ENCODE measurements at places on chromosomes 12 and 14.
A peak's percentile ranks its signal among the peaks of the same experiment; 100 is the strongest.

DNA sequence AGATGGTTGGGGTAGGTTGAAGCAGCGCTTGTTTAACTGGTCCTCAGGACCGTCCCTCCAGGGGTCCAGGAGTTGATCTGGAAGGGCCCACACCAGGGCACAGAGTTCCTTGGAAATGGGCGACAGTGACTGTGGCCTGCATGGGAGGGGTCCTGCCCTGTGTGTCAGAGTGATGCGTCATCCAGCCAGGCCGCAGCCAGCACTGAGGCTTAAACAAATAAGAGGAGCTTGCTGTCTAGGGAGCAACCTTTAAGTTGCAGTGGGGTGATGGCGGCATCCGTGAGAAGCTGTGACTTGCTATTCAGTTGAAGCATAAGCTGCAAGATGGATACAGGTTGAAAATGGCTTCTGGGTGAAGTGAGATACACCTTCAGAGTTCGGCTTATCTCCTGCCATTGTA, 20.2 kb downstream of the DCAF4 start:
- no peak for DNase-seq

GRCh38 chr12:122935318-122935717, 30.9 kb downstream of the ABCB9 start:
- no peak for DNase-seq

DNA sequence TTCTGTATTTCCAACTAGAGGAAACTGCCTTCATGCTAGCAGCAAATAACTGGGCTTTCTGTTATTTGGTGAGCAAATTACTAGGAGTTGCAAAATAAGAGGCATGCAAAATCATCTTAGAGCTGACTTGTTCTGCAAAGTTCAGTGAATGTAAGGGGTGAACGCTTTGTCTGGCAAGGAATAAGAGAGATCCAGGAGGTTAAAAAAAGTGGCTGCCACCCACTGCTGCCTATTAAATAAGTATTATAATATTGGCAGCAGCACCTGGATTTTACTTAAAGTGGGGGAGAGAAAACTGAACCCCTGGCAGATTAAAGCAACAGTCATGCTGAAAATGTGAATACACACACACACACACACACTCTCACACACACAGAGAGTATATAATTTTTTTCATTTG, 557.0 kb downstream of the FLRT2 start:
- no peak for DNase-seq

- no peak for DNase-seq
Observed at GRCh38 chr14:23370221-23370620, 2.4 kb upstream of the IL25 start.

DNA sequence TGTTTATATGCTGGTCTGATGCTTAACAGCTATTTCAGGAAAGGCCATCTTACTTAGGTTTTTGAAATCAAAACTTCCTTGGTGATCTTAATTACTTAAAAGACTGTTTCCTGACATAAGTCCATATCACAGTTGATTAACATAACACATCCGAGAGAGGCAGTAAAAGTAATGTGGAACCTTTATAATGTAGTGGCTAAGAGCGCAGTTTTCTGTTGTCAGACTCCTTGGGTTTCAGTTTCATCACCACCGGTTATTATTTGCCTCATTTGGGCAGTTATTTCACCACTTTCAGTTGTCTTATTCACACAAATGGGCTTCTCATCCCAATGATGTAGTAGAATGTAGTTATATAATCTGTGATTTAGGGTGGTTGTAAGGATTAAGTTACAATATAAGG, 30.9 kb downstream of the TBC1D15 start:
- no peak for DNase-seq

DNA sequence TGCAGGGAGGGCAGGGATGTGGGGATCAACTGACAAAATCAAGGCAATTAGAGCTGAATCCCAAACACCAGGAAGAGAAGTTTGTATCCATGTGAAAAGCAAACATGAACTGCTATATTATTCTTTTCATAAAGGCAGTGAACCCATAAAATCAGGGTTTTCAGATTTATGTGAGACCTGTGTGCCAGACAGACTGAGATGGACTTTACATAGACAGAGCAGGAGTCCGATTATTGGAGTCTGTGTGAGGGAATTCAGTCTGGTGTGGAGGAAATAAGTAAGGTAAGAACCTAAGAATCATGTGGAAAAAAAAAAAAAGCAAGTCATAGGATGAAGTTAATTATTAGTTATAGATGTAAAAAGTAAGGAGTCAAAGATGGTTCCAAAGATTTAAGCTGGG, 45.1 kb upstream of the SYCP3 start:
- no peak for DNase-seq

GRCh38 chr14:71726580-71727021, 205.6 kb upstream of the RGS6 start:
- no peak for DNase-seq

GRCh38 chr14:98949051-98949450, 322.9 kb downstream of the BCL11B start:
- no peak for DNase-seq

- no peak for DNase-seq
Observed at GRCh38 chr12:43856972-43857371, 21.1 kb downstream of the TMEM117 start.

- DNase-seq = no peak
Observed at GRCh38 chr14:91277546-91278382, 33.3 kb upstream of the GPR68 start.

- DNase-seq = peak; percentile 20
Observed at GRCh38 chr14:21768116-21768874, 94.7 kb upstream of the OR4E1 start.

DNA sequence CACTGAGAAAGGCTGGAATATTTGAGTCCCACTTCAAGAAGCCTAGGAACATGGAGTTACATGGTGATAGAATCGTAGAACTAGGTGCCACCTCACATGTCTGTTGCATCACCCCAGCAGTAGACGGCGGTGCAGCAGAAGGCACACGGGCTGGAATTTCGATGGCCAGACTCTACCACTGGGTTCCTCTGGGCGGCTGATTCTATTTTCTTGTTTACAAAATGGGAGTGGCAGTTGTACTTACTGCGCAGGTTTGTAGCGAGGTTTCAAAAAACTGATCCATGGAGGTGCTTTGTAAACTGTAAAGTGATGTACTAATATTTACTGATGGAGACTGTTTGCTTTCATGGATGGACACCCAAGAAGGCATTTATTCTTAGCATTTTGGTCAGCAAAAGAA, 45.7 kb downstream of the WDR20 start:
- DNase-seq = peak; percentile 87

DNA sequence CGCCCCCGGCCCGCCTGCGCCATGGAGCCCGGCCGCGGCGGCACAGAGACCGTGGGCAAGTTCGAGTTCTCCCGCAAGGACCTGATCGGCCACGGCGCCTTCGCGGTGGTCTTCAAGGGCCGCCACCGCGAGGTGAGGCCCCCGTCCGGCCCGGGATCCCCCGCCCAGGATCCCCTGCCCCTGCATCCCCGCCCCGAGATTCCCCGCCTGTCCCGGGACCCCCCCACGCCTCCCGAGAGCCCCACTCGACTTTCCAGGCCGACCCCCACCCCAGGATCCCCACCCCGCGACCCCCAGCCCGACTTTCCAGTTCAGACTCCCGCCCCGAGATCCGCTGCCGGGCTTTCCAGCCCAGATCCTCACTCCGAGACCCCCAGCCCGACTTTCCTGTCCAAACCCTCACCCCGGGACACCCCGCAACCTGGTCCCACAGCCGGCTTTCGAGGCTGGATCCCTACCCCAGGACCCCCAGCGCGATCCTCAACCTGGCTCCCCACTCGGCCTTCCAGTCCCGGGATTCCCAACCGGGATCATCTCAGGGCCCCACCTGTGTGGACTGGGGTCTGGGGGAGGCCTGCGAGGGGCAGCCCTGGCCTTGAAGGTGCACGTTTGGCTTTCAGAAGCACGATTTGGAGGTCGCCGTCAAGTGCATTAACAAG, 688 bp downstream of the ULK1 start:
- no peak for DNase-seq

DNA sequence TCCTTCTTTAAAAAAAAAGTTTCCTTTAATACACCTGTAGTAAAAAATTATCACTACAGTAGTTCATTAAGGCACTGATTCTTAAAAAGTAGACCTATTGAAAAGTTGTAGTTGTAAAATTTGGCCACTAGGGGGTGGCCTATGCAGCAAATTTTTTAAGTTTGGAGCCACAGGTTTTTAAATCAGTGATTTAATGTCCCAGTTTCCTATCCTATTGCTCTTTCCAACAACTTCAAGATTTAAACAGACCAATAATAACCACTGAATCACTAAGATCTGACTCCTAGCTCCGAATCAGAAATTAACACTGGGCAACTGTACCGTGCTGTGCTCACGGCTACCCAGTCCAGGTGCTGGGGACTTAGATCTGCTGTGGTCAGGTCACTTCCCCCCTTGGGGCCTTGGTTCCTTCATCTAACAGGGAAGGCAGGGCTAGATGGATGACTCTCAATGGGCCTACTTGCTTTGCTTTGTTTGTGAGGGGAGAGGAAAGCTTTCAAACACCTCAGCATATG, 279.3 kb downstream of the MED13L start:
- DNase-seq = peak; percentile 20

DNA sequence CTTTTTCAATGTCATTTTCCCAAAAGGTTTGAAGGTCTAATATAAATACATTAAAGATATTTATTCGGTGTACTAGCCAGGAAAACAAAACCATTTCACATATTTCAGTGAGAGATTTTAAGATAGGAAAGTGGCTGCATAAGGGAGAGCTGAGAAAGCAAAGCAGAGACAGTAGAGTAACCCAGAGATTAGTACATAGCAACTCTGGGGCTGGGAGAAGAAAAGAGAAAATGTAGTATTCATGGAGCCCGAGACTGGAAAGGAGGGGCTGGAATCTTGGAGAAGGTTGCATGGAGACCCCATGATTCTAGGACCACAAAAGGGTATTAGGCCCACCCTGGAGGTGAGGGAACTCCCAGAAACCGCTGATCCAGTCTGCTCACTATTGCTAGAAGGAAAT, 236.9 kb downstream of the PAWR start:
- no peak for DNase-seq
